Activated naive CD4-positive, alpha-beta T cell (primary cell): ENCODE measurements at places on chromosomes 11 and 22.

DNA sequence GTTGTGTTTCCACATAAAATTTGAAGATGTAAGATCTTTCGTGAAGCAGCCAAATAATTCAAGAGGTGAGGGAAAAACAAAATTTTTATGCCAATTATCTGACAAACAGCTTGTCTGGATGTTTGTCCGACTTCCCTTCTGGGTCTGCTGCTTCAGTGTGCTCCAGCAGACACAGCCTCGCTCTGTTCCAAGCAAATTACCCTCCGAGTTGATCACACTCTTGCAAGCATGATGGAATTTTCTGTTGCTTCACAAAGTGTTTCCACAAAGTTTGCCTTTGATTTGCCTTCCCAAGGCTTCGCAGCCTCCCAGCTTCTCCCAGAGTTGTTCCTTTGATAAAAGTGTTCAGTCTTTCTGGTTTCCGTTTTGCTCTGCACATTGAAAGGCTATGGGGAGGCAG is 78.4 kb upstream of the SEZ6L start:
- no peak for DNase-seq

GRCh38 chr11:65793625-65794400 is 7.0 kb downstream of the OVOL1 start:
- no peak for DNase-seq

DNA sequence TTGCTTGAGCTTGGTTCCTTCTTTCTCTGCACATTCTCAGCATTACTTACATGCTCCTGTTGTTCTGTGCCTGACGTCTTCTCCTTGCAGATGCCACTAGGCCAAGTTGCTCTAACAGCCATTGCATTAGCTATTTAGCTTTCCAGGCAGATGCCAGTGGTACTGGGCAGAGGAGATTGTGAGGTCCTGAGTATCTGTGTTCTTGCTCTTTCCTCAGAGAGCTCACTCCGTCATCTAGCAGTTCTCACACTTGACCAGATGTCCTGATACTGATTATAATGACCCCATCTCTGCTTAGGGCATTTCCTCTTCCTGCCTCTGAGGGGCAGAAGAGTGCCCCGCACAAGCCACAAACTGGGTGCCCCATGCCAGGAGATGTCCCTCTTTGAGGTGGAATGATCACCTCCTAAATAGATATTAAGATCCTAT is 30.7 kb downstream of the ARHGAP1 start:
- DNase-seq: no peak

- no peak for DNase-seq
These were observed 6.3 kb downstream of the PRDM10 start for GRCh38 chr11:129996113-129996870.

DNA sequence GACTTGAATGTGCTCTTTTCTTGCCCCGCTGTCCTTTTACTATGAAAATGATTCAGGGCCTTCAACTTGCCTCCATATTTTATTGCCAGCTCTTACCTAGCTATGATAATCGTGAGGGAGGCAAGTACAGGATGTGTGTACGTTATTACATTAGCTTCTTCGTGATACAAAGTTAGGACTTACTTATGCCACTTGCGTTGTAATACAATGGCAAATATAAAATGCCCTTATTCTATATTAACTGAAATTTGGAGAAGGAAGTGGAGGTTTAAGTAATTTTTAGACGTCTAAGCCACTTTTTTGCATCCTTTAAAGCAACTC is 10.8 kb upstream of the CCT8L2 start:
- no peak for DNase-seq

GRCh38 chr22:20550851-20551744 is 43.7 kb downstream of the MED15 start:
- peak; percentile 26 for DNase-seq

DNA sequence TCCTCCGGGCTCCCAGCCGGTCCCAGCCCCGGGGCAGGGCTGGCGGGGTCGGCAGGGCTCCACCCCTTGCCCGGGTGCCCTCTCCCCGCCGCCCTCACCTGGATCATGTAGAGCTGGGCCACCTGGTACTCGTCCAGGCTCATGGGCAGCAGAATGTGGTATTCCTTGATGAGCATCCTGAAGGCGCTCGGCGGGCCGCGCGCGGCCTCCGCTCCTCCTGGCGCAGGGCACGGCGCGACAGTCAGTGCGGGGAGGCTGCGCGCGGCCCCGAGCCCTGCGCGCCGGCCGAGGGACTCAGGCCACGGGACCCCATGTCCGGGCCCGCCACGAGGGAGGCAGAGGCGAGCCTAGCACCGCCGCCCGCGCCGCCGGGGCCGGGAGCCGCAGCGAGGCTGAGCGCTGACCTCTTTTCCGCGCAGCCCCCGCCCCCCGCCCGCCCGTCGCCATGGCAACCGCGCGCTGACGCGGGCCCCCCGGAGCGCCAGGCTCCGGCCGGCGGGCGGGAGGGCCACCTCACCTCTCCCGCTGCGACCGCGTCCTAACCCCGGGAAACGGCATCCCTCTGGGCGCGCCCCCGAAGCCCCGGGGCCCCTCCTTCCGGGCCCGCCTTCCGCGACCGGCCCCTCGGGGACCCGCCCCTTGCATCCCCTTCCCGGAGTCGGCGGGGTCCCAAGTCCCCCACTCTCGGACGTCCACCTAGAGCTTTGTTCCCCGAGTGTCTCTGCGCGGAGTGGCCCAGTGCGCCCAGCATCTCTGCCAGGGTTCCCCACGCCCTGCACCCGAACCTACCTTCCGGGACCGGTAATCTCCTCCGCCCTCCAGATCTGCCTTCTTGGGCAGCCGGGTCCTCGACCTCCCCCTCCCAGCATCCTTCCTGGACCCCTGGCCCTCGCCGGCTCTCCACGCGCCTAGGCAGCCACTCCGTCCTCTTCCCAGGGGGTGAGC is 886 bp downstream of the PITPNM1 start:
- DNase-seq: peak; percentile 31

DNA sequence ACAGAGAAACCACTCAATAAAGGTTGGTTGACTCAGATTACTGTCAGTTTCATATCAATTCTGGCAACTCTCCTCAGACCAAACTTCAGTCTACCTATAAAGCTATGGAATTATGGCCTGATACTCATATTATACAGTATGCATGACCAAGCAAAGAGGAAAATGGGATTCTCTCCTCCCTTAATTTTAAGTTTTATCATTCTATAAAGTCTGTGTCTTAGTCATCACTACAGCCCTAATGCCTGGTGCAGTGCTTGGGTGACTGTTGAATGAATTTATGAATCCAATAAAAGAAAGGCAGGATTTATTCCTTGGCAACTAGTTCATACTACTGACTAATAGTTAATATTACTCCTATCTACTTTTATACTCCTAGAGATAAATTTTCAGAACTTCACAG is 37.6 kb upstream of the GRAMD1B start:
- no peak for DNase-seq

DNA sequence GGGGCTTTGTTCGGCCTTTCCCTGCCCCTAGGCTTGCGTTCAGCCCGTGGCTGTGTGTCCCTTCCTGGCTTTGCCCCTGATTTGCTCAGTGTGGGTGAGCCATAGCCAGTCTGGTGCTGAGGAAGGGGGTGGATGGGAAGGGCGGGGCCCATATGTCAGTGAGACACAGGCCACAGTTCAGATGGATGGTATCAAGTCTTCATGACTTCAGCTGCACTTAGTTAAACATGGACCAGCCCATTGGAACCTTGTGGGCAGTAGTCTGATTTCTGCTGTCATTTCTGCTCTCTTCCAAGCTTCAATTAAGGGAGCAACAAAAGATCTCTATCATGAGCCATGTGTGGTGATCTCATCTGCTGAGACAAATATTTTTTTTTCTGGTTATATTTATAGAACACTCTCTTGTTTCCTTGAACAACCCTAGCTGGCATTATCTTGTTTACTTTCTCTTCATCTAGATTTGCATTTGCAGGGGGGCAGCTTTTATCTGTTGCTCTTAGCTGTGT is 21.6 kb upstream of the PEX26 start:
- DNase-seq: no peak

- DNase-seq: no peak
These were observed 438 bp downstream of the ZW10 start for GRCh38 chr11:113773092-113773415.

- no peak for DNase-seq
These were observed 4.4 kb upstream of the CD44 start for GRCh38 chr11:35134403-35135148.

GRCh38 chr11:6251120-6251733 is 8.4 kb upstream of the CCKBR start:
- peak; percentile 27 for DNase-seq

GRCh38 chr22:49349181-49349835 is 478.4 kb downstream of the BRD1 start:
- DNase-seq: no peak

DNA sequence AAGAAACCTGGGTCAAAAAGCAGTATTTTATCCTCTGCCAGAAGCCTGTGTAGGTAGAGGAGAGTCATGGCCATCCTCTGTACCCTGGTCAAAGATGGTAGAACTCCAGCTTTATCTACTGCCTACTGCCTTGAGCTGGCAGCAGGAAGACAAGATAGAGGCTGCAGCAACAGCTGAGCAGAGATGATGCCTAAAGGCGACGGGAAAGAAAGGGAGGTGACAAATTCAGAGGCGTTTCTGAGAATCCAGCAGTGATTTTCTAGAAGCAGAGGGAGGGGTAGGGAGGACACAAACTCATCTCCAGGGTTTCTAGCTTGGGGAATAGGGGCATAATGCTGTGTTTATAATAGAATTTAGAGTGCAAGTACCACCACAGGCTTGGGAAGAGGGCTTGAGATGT is 15.5 kb upstream of the C1QTNF4 start:
- no peak for DNase-seq
